ENCODE measurements at places on chromosomes 4 and X. TPM values are rescaled to one million over a fixed set of nuclear protein-coding genes. Genes with fewer than 3 reads are reported as not detected.

DNA sequence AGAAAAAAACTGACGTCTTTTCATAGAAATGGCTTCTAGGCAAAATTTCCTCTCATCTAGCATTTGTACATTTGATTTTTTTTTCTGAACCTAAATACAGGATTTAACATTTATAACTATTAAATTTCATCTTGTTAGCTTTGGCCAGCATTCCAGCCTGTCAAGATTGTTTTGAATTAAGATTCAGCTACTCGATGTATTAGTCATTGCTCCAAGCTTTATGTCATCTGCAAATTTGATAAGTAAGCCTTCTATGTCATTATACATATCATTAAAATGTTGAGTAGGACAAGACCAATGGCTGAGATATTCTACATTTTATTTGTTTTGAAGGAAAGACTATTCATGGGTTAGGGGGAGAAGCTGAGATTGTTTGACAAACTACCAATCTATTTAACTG lies 46.7 kb downstream of the DDX53 start:
- no peak overlapping the region for H3K27ac ChIP-seq
- H3K27me3 ChIP-seq = no peaks in the 10 kb centered on the region
- no peak overlapping the region for H3K4me3 ChIP-seq
- DNase-seq = no peak

DNA sequence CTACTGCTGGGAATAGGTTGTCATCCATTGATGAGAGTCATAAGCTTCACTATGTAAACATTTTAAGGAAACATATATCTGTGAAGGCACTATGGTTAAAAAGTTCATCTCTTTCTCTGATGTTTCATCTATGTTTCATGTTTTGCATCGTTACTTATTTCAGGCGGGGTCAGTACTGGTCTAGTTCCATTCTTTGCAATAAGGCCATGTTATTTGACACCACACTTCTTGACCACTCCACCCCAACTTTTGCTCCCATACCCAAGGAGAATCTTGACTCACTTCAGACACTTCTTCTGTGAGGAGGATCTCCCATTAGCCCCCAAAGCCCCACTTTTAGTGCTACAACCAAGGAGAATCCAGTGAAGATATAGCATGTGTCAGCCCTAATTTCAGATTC lies 119.4 kb downstream of the GRIA3 start:
- H3K4me3 ChIP-seq = no peak overlapping the region
- H3K4me1 ChIP-seq = no peaks in the 10 kb centered on the region
- DNase-seq = no peak
- H3K36me3 ChIP-seq = no peaks in the 10 kb centered on the region
- H3K27ac ChIP-seq = no peak overlapping the region
- no peaks in the 10 kb centered on the region for H3K27me3 ChIP-seq

- H3K4me1 ChIP-seq = peaks cover 8% of the 10 kb centered on the region
- no peaks in the 10 kb centered on the region for H3K27me3 ChIP-seq
- peak overlapping the region; percentile 87 for H3K27ac ChIP-seq
- DNase-seq = no peak
These were observed 47.8 kb downstream of the ZCCHC13 start for GRCh38 chrX:74351760-74352159.

- no peaks in the 10 kb centered on the region for H3K27me3 ChIP-seq
- DNase-seq = no peak
- H3K4me3 ChIP-seq = no peak overlapping the region
- no peak overlapping the region for H3K27ac ChIP-seq
- H3K36me3 ChIP-seq = peaks cover 40% of the 10 kb centered on the region
These were observed 9.5 kb downstream of the PRMT9 start for GRCh38 chr4:147674496-147674895.

The PIGA gene
- total RNA-seq = 19.7 TPM

- peaks cover 66% of the 10 kb centered on the region for H3K4me1 ChIP-seq
- no peak overlapping the region for H3K4me3 ChIP-seq
- peaks cover 22% of the 10 kb centered on the region for H3K36me3 ChIP-seq
- no peaks in the 10 kb centered on the region for H3K27me3 ChIP-seq
These were observed 35.3 kb upstream of the CHRNA9 start for GRCh38 chr4:40299811-40300292.

DNA sequence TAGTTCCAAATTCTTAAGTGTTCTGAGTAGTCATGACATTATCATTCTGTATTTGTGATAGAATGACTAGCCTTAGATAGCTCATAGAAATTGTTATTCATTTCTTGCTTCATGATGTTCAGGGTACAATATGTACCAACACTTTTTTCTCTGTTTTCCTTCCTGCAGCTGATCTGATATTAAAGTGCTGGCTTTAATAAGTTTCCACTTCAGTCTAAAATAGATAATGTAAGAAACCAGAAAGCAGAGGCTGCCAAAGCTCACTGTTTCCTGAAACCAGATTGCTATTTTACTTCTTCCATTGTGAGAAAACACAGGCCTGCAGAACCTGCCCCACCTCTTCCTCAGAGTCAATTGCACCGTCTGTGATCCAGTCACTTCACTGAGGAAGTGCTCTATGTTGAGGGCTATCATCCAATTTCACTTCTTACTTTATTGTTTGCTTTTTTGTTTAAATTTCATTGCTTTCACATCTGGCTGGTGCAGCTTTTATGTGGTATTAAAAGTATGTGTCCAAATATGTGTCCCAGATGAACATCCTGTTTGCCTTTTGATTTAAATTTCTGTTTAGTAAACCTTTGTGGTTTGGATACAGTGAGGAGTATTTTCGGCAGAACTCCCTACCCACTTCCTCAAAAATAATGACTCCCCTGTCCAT lies 652.1 kb downstream of the ANKRD50 start:
- no peak overlapping the region for H3K4me3 ChIP-seq
- DNase-seq = no peak
- no peaks in the 10 kb centered on the region for H3K36me3 ChIP-seq
- peaks cover 5% of the 10 kb centered on the region for H3K4me1 ChIP-seq

GRCh38 chr4:113101669-113102068 lies 52.2 kb downstream of the ANK2 start:
- peaks cover 2% of the 10 kb centered on the region for H3K27me3 ChIP-seq
- H3K4me3 ChIP-seq = no peak overlapping the region
- H3K4me1 ChIP-seq = no peaks in the 10 kb centered on the region
- no peak for DNase-seq
- no peaks in the 10 kb centered on the region for H3K36me3 ChIP-seq

DNA sequence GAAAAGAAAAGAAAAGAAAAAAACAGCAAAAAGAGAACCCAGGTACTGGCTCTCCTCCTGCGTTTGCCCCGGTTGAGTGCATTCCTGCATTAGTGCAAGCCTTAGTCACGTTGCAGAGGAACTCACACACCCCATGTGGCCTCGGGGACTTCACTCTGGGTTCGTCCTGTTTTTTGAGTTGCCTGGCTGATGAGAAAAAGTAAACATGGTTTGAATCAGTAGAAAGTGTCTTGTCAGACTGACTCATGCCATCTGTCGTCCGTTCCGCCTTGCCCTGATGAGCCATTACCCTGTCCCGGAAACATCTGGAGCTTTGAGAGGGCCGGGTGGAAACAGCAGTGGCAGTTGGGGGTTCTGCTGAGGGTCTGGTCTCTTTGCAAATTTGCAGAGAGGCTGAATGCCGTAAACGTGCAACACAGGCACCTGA lies 16.3 kb downstream of the CD99 start:
- H3K36me3 ChIP-seq = peaks cover 39% of the 10 kb centered on the region
- H3K27ac ChIP-seq = peak overlapping the region; percentile 87
- H3K4me3 ChIP-seq = peak overlapping the region; percentile 12

DNA sequence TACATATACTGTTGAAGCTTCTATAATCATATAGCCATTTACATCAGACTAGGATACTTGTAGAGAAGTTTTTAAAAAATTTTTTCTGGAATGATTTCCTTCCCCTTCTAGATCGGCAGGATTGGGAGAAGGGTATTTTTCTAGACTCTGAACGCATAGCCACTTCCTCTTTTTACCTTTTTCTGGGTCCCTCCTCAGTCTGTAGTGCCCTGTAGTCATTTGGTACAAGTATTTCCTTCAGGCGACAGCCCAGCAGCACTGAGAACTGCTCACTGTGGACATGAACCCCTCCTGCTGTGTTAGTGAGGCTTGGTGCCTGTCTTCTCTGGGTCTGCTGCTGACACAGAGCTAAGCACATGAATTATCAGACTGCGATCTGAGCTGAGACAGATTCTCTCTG lies 255.4 kb downstream of the ARHGAP10 start:
- no peak overlapping the region for H3K27ac ChIP-seq
- DNase-seq = no peak
- H3K4me3 ChIP-seq = no peak overlapping the region
- peaks cover 2% of the 10 kb centered on the region for H3K4me1 ChIP-seq
- no peaks in the 10 kb centered on the region for H3K27me3 ChIP-seq

The PAGE5 gene
- total RNA-seq = not detected

DNA sequence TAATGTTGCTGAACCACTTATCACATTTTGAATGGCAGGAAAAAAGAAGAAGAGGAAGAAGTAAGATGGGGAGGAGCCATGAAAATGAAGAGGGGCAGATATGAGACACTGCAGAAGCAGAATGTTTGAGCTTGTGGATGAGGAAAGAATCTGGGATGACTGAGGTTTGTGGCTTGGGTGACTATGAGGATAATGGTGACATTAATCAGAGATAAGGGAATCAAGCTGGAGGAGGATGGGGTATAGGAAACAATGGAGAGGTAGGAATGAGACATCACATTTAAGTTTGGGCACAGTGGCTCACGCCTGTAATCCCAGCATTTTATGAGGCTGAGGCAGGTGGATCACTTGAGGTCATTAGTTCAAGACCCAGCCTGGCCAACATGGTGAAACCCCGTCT lies 19.1 kb upstream of the PHF8 start:
- H3K27ac ChIP-seq = no peak overlapping the region
- H3K36me3 ChIP-seq = no peaks in the 10 kb centered on the region
- no peaks in the 10 kb centered on the region for H3K4me1 ChIP-seq
- no peaks in the 10 kb centered on the region for H3K27me3 ChIP-seq
- H3K4me3 ChIP-seq = no peak overlapping the region
- DNase-seq = no peak

The MAGEB4 gene
- not detected for total RNA-seq

DNA sequence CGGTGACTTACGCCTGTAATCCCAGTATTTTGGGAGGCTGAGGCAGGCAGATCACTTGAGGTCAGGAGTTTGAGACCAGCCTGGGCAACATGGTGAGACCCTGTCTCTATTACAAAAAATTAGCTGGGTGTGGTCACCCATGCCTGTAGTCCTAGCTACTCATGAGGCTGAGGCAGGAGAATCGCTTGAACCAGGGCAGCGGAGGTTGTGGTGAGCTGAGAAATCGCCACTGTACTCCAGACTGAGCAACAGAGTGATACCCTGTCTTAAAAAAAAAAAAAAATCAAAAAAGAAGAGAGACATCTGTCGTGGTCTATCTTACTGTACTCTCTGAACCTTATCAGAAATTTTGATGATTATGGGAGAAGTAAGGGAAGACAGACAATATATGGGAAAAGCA lies 144.3 kb downstream of the CAMK2D start:
- DNase-seq = no peak
- H3K4me3 ChIP-seq = no peak overlapping the region
- H3K36me3 ChIP-seq = peaks cover 4% of the 10 kb centered on the region

The MAGEC1 gene
- total RNA-seq = not detected

- no peaks in the 10 kb centered on the region for H3K4me1 ChIP-seq
- no peak overlapping the region for H3K27ac ChIP-seq
- no peaks in the 10 kb centered on the region for H3K36me3 ChIP-seq
- H3K27me3 ChIP-seq = peaks cover 1% of the 10 kb centered on the region
These were observed 25.2 kb downstream of the PDGFRA start for GRCh38 chr4:54254116-54254914.

The TMEM144 gene
- not detected for total RNA-seq

The OPRPN gene
- total RNA-seq = not detected

DNA sequence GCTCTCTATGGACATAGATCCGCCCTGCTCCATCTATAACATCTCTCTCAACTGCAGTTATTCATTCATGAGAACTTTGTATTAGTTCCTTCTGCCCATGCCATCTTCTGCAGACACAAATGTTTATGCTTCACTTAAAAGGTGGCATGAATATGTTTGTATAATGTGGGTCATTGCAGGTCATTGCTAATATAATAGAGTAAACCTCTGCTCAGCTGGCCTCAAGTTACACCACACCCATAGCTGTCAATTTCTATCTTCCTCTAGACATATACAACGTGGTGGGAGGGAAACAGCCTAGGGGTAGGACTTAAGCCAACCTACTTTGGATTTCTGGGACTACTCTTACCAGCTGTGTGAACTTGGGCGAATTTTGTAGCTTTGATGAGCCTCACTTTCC lies 129.8 kb downstream of the ATXN3L start:
- H3K4me1 ChIP-seq = no peaks in the 10 kb centered on the region
- no peaks in the 10 kb centered on the region for H3K27me3 ChIP-seq
- H3K4me3 ChIP-seq = no peak overlapping the region
- no peak for DNase-seq

The ITM2A gene
- total RNA-seq = 185 TPM

DNA sequence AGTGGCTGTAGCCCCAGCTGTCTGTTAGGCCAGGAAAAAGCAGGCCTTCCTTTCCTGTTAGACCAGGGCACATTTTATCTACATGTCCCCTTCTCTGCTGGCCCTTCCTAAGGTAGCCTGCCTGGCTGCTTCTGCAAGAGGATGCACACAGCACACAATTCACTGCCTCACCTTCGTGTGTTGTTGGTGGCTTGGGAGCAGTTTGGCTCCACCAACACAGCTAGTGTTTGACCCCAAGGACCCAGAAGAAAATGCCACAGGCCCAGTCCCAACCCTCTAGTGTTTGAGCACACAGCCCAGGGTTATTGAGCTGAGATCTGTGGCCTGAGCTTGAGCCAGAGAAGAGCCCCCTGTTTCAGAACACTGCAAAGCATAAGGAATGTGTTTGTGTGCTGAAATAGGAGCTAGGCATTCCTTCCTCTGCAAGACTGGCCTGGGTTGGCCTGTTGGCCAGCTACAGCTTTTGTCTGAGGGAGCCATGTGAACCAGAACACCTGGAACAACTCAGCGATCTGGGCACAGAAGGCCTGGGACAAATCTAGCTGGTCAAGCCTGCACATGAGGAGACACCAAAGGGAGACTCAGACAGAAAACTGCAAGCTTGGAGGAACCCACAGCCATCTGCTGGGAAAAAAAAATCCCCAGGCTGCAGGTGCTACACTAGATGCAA lies 26.4 kb downstream of the MAGEE1 start:
- H3K36me3 ChIP-seq = no peaks in the 10 kb centered on the region
- DNase-seq = no peak
- no peak overlapping the region for H3K4me3 ChIP-seq
- H3K4me1 ChIP-seq = peaks cover 2% of the 10 kb centered on the region
- H3K27me3 ChIP-seq = no peaks in the 10 kb centered on the region
- no peak overlapping the region for H3K27ac ChIP-seq

GRCh38 chr4:168380290-168380689 lies 61.7 kb upstream of the DDX60 start:
- peaks cover 6% of the 10 kb centered on the region for H3K4me1 ChIP-seq
- DNase-seq = no peak
- no peak overlapping the region for H3K27ac ChIP-seq
- H3K27me3 ChIP-seq = no peaks in the 10 kb centered on the region

GRCh38 chrX:1894740-1895139 lies 279.9 kb downstream of the ASMT start:
- no peak for DNase-seq
- no peaks in the 10 kb centered on the region for H3K36me3 ChIP-seq
- H3K27ac ChIP-seq = no peak overlapping the region
- H3K27me3 ChIP-seq = no peaks in the 10 kb centered on the region
- no peaks in the 10 kb centered on the region for H3K4me1 ChIP-seq

The HTR2C gene
- not detected for total RNA-seq

GRCh38 chrX:149641432-149641831 lies 9.8 kb upstream of the TMEM185A start:
- no peak overlapping the region for H3K4me3 ChIP-seq
- no peaks in the 10 kb centered on the region for H3K4me1 ChIP-seq
- DNase-seq = no peak
- no peak overlapping the region for H3K27ac ChIP-seq

The ALPK1 gene
- total RNA-seq = 17.3 TPM

All from activated CD4-positive, alpha-beta T cell treated with anti-CD3 and anti-CD28 coated beads, Interleukin-2, amount 10 ng/mL, durations not matched to agents 7 days and 5 days (primary cell).